RWPE2 (cell line): ENCODE measurements at places on chromosomes 3 and 15.

DNA sequence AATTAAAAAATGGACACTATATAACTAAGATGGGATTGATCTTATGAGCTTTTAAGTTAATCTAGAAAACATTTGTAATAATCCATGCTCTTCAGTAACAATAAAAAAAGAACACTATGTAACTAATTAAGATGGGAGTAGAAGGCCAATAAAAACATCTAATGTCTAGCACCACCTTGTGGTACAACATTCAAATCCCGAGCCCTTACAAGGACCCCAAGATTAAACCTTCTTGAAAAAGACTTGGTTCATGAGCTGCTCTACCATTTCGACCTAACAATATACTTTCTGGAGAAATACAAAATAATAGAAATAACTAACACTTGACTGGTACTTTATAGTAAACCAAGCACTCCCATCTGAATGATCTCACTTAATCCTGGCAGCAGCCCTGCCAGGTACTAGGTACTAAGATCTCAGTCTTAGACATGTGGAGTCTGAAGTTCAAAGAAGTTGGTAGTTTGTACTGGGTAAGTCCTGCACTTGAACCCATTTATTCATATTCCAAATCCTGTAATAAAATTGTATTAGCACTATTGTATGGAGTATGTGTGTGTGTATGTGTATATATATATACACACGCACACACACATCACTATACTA, 21.8 kb downstream of the METTL6 start:
- no peak for DNase-seq

GRCh38 chr15:58401991-58402649, 29.7 kb upstream of the LIPC start:
- DNase-seq, result no peak

- no peak for DNase-seq
These were observed 201.2 kb downstream of the FMN1 start for GRCh38 chr15:32993285-32993684.

- DNase-seq, result no peak
These were observed 41.3 kb downstream of the ADAMTSL3 start for GRCh38 chr15:83695246-83695645.

GRCh38 chr15:31098953-31099740, 2.4 kb downstream of the TRPM1 start:
- DNase-seq, result no peak

GRCh38 chr3:187997490-187997889, 156.5 kb upstream of the LPP start:
- no peak for DNase-seq

DNA sequence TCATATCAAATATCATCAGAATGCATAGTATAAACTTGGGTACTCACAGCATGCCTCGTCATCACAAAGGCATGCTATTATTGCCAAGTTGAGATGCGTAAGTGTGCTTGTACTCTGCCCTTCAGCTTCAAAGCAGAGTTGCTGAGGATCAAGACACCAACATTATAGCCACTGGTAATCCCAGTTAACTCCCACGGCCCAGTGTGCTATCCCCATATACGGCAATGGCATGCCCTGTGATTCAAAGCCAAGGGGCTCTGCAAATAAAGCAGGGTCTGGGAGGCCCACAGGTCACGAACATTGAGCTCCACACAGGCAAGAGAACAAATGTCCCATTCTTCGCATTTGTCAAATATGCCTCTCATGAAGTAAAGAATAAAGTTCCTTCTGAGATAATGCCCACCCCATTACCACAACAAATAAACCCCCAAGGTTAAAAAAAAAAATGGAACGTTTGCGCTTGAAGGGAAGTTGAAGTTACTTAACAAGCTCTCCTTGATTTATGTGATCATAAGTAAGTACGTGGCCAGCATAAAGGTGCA, 298.1 kb upstream of the NECTIN3 start:
- no peak for DNase-seq

DNA sequence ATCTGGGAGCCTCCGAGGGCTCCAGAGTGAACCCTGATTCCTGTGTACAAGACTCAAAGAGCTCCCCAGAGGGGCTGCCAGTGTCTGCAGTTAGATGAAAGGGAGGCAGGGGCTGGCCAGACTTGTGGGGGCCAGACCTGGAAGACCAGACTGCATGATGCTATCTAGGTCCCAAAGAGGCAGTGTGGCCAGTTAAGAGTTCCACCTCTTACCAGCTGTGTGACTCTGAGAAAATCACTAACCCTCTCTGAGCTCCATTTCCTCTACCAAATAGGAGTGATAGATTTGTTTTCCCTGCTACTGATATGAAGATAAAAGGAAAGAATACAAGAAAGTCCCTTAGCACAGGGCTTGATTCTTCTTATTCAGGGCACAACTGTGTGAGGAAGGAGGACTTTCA, 29.0 kb downstream of the ACSBG1 start:
- no peak for DNase-seq

GRCh38 chr15:69172847-69173246, 12.4 kb downstream of the GLCE start:
- no peak for DNase-seq

DNA sequence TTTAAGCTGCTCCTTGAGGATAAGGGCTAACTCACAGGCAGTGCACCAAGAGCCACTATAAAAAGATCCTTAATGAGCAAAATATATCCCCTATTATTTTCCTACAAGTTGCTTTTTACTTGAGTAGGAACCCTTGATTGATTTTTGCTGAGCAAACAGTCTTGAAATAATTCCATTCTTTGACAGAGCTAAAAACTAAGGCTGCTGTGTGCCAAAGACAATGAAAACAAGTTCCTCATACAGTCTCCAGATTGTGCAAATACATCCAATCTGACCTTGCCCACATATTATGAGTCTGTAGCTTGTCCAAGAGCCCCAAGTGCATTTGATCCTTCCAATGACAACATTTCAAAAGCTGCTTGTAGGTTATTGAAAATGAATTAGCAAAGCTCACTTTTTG, 15.0 kb downstream of the PRKAR2A start:
- no peak for DNase-seq

GRCh38 chr15:36658312-36658711, 78.9 kb downstream of the CDIN1 start:
- no peak for DNase-seq

DNA sequence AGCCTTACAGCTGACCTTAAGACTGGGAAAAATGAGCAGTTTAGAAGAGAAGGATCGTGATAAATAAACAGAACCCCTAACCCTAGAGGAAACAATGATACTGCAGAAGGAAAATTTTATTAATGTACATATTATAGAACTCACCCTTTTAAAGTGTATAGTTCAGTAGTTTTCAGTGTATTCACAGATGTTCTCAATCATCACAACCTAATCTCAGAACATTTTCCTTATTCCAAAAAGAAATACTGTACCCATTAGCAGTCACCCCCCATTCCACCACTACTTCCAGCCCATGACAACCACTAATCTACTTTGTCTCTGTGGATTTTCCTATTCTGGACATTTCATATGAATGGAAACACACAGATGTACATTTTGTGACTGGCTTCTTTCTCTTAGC, 90.2 kb upstream of the AGTR1 start:
- no peak for DNase-seq

DNA sequence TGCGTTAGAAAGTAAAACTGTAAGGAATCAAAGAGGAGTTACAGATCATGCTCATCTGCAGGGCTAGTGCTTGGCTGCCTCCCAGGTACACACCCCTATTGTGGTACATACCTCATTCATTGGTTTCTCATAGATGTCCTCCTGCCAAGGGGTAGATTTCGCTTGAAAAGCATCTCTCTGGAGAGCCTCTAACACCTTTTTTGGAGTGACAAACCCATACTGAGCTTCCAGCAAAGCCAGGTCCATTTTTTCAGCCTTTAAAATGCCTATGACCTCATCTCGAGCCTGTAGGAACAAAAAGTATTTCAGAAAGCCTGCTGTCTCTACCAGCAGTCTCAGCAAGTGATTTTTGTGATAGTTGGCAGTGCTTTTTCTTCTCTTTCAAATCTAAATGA, 112.1 kb downstream of the CMSS1 start:
- no peak for DNase-seq

DNA sequence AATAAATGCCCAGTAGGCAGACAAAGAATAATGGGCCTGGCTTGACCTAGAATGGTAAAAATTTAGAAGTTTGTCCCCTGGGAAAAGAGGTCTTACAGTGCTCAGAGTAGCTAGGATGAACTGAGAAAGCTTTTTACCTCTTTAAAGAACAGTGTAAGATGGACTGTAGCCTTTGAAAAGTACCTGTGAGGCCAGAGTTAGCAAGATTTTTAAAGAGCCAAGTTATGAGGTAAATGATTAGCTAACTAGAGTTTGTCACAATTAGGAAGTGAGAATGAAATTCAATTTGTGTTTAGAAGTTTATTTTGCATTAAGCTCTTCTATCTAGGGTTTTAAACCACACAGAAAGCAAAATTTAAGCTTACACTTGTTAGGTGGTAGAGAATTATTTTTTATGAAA, 480.9 kb downstream of the ZIC1 start:
- DNase-seq, result no peak

DNA sequence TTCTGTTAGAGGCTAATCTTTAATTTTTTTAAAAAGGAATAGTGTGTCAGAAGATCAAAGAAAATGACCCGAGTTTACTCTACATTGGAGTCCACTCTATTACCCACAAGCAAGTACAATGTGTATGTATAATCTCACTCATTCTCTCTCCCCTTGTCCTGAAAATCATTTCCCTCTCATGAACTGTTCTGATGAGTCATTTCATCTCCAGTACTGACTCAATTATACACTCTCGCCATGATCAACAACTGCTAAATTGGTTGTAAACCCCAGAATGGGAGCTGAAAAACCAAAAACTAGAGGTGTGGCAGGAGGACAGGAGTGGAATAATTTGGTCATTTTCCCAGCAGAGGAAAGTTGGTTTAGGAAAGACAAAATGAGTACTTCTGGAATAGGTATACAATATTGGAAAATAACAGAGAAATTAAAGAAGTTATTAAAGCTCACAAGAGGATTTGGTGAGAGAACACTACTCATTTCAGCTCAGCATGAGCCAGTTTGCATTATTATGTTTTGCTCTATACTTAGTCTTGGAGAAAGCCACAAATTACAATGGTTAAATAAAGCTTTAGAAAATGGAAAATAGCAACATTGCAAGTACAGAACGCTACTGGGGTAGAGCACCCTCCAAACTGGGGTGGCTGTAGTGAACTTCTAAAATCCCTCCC, 144.3 kb upstream of the PFN2 start:
- no peak for DNase-seq

GRCh38 chr3:124812291-124813265, 74.6 kb downstream of the ITGB5 start:
- no peak for DNase-seq

DNA sequence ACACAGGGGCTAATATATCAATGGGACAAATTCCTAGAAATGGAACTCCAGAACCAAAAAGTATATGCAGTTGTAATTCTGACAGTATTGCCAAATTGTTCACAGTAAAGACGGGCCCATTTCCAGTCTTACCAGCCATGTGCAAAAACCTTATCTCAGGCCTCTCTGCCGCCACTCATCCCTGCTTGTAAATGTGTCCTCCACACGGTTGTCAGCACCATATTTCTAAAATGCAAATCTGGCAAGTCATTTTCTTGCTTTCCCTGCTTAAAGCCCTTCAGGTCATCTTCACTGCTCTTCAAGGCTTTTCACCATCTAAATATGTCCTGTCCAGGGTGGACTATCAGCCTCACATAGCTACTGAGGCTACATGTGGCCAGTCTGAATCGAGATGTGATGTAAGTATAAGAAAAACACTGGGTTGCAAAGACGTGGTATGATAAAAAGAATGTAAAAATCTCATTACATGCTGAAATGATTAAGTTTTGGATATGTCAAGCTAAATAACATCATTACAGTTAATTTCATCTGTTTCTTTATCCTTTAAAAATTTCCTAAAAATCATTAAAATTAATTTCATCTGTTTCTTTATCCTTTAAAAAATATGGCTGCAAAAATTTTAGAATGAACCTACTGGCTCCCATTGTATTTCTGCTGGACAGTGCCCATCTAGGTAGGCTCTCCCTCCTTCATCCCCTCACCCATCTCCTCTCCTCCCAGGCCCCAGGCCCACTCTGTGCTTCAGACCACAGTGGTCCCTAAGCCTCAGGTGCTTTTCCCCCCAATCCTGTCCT, 980 bp downstream of the PARP9 start:
- no peak for DNase-seq

GRCh38 chr15:71651750-71652186, 158.6 kb upstream of the NR2E3 start:
- DNase-seq, result no peak

GRCh38 chr3:65412588-65412987, 626.1 kb downstream of the MAGI1 start:
- DNase-seq, result no peak

DNA sequence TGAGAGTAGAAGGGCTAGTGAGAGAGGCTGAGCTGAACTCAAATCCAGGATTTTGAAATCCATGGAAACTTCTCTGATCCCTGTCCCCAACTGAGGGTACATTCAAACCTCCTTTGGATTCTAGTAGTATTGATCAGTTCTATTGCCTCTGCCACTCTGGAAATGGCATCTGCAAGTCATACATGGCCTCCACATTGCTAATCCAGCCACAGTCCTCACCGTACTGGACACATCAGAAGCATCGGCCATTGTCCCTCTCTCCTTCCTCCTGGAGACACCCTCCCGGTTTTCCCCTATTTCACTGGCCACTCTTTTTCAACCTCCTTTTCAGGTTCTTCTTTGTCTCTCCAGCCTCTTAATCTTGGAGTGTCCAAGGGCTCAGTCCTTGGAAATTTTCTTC, 66.9 kb downstream of the ETV5 start:
- DNase-seq, result no peak

DNA sequence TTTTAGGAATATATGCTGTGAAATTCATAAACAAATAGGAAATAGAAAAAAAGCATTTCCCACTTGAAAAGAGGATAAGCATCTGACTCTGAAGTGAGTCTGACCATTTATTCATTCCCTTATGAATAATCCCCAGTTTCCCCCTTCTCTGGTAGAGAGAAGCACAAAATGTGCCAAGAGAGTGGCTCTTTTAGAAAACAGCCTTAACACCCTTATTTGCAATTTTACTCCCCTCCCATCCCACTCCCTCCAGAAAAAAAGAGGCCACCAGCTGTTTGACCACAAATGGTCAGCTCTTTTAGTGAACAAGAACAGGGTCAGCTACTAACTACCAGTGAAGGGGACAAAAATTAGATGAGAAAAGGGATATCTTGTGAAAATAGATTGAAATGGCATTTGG, 184.5 kb upstream of the ADAMTS9 start:
- DNase-seq, result no peak

GRCh38 chr15:49887659-49888322, 231.2 kb downstream of the ATP8B4 start:
- DNase-seq, result no peak

GRCh38 chr15:84794162-84794547, 23.0 kb upstream of the ALPK3 start:
- no peak for DNase-seq

GRCh38 chr3:37229740-37230139, 55.4 kb upstream of the LRRFIP2 start:
- DNase-seq, result no peak
